SK-N-SH (cell line): ENCODE measurements at places on chromosomes 12 and 14.
A peak's percentile ranks its signal among the peaks of the same experiment; 100 is the strongest.

- DNase-seq, result no peak
Observed at GRCh38 chr12:106296179-106296877, 6.2 kb upstream of the TCP11L2 start.

GRCh38 chr14:50299585-50299984 is 12.4 kb downstream of the L2HGDH start:
- DNase-seq, result no peak

DNA sequence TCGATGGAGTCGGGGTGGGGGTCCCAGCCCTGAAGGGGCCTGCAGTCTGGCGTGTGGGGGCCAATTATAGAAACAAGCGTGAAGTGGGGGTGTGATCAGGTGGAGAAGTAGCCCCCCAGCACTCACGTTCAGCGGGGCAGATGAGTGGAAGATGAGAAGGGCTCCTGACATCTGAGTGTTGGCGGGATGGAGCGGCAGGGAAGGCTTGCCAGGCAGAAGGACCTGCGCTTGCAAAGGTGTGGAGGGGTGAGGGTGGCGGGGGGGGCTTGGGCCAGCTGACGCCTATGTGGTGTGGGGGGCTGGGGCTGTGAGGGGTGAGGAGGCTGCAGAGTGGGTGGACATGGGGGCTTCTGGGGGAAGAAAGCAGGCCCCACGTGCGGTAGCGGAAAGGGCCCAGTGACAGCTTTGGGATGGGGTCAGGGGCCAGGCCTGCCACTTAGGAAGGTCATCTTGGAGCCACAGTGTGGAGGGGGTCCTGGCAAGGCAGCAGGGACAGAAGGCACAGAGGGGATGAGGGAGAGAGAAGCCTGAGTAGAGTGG is 22.2 kb upstream of the BEGAIN start:
- peak; percentile 30 for DNase-seq

DNA sequence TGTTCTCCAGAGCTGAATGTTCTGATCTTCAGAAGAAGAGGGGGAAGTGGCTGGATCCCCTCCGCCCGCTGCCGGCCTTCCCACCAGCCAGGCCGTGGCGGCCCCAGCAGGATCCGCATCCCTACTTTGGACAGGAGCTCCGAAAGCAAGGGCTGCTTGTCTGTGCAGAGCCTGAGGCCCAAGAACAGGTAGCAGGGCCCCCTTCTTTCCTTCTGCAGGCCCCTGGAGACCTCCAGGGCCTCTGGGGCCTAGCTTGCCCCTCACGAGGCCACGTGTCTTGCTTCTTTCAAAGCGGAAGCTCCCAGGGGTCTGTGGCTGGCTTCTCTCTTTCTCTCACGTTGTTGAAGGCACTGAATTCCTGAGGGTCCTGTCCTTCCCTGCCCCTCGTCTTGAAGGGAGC is 13.2 kb downstream of the PGF start:
- no peak for DNase-seq

GRCh38 chr14:75702122-75702521 is 41.1 kb downstream of the TTLL5 start:
- no peak for DNase-seq

DNA sequence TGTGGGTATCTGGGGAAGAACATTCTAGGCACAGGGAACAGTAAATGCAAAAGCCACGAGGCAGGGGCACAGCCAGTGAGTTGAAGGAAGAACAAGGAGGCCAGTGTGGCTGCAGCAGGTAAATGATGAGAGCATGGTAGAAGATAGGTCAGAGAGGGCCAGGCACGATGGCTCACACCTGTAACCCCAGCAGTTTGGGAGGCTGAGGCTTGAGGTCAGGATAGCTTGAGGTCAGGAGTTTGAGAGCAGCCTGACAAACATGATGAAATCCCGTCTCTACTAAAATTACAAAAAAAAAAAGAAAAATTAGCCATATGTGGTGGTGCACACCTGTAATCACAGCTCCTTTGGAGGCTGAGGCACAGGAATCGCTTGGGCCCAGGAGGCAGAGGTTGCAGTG is 86.7 kb upstream of the ESRRB start:
- DNase-seq, result no peak

DNA sequence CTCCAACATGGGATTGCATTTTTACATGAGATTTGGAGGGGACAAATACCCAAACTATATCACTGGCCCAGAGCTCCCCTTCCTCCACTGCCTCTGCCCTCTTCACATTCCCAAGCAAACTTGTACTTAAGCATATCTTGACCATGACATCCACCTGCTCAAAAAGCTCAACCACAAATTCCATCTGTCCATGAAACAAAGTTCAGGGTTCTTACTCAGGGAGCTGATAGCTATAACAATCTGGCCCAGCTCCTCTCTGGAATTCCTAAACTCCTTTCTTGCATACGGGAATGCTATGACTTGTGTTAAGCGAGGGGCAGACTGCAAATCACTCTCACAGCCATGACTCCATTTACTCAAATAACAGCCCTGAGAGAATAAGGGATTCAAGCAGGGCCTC is 152.1 kb downstream of the GALC start:
- DNase-seq, result no peak

DNA sequence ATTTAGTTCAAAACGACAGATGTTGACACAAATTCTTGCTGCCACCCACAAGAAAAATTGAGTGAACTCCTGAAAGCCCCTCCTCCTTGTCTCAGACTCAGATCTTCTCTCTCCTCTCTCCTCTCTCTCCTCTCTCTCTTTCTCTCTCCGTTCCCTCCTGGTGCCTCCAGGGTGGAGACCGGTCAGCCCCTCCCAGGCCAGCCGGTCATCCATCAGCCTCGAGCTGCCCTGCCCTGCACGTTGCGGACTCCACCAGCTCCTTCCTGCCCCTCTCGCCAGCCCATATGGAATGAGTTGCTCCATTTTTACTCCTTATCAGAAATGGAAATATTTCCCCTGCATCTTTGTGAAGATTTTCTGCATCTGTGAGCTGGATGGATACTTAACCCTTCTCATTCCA is 103.8 kb downstream of the TBX5 start:
- no peak for DNase-seq

GRCh38 chr12:92733181-92733580 is 30.4 kb downstream of the PLEKHG7 start:
- DNase-seq, result no peak

DNA sequence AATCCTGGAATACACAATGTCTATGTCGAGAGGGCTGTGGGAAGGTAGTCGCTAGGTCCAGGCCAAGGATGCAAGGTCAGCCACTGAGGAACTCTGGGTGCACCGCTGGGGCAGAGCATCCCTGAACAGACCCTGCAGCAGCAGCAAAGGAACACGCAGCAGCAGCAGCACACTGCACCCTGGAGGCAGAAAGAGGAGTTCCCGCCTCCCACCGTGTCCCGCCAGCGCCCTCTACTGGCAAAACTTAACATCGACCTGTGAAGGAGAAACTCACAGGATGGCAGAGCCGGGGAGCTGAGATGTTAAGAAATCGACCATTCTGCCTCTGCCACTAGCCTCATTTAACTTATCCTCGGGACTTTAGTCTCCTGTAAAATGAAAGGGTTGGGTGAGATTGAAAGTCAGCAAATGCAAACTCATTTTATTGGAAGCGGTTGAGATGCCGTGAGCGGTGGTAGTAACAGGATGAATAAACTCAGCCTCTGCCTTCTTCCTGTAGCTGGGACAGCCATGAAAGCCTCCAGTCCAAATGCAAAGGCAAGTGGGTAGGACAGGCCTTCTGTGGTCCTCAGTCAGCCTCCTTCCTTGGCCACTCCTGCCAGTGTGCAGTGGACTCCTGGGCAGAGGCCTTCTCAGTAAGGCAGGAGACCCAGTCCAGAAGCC is 45.6 kb downstream of the STAB2 start:
- DNase-seq, result peak; percentile 79

DNA sequence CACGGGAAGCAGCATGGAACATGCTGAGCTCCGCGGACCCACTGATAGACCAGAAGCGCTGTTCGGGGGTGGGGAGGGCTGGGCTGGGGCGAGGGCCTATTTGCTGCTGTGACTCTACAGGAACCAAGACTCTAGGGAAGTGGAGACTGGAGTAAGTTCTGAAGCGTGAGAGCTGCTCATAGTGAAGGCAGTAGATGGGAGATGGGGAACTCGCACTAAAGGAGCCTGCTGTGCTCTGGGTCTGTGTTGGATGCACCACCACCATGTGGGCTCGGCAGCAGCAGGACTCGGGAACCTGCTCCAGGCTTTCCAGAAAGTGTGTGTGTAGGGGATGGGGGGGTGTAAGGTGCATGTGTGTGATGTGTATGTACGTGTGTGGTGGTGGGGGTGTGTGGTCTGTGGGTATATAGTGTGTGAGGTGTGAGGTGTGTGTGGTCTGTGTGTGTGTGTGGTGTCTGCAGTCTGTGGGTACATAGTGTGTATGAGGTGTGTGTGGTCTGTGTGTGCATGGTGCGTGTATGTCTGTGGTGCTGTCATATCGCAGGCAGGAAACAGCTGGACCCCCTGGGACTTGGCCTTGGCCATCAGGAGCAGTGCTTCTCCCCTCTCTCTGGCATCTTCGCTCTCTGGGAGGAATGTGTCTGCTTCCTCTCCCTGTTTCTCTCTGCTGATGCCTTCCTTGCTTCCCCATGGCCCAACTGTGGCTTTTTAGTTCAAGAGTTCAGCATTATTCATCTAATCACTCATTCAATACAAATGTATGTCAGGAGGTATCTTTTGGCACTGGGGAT is 378.9 kb downstream of the FUT8 start:
- DNase-seq, result peak; percentile 21
